ENCODE measurements at places on chromosomes 1 and 21. TPM values are rescaled to one million over a fixed set of nuclear protein-coding genes. Genes with fewer than 3 reads are reported as not detected.
A peak's percentile ranks its signal among the peaks of the same experiment; 100 is the strongest.

GRCh38 chr1:87173231-87173630 lies 155.4 kb upstream of the LMO4 start:
- H3K27ac ChIP-seq: no peak overlapping the region
- no peaks in the 10 kb centered on the region for H3K27me3 ChIP-seq
- DNase-seq: no peak
- no peaks in the 10 kb centered on the region for H3K4me1 ChIP-seq
- H3K36me3 ChIP-seq: no peaks in the 10 kb centered on the region

- no peaks in the 10 kb centered on the region for H3K4me1 ChIP-seq
- H3K36me3 ChIP-seq: no peaks in the 10 kb centered on the region
- no peak overlapping the region for H3K27ac ChIP-seq
- no peak for DNase-seq
These were observed 8.6 kb downstream of the NIPAL3 start for GRCh38 chr1:24424207-24424606.

DNA sequence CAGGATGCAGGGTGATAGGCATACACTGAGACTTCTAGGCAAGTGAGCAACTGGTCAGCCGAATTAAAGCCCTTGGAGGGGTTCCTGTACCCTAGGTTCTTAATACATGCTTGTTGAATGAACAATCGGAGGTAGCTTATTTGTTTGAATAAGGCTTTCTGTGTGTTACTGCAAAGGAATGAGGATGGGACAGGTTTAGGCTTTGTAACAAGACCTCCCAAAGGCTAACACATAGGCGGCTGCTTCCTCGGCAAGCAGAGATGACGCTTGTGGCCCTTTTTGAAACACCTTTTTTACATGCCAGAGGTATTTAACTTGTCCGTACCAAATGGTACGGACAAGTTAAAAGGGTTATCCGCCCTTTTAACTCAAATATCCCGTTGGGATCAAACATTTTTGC lies 511.6 kb downstream of the KIF26B start:
- no peaks in the 10 kb centered on the region for H3K4me1 ChIP-seq
- no peak overlapping the region for H3K4me3 ChIP-seq
- no peaks in the 10 kb centered on the region for H3K36me3 ChIP-seq
- H3K27ac ChIP-seq: no peak overlapping the region
- no peak for DNase-seq
- H3K27me3 ChIP-seq: no peaks in the 10 kb centered on the region

DNA sequence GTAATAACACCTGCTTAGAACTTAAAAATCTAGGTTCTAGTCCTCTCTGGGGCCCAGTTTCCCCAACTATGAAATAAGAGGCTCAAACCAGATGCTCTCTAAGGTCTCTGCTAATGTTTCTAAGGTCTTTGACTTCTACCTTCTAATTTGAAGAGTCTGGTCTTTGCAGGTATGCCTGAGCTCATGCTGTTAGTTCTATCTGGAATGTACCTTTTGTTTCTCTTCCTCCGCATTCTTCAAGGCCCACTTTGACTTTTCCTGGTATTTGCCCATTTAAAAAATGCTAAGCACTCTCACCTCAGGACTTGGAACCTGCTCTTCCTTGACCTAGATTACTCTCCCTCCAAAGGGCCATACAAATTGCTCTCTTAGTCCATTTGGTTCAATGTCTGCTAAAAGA lies 13.5 kb downstream of the SLC35D1 start:
- no peak overlapping the region for H3K4me3 ChIP-seq
- no peaks in the 10 kb centered on the region for H3K27me3 ChIP-seq
- DNase-seq: no peak
- H3K27ac ChIP-seq: no peak overlapping the region
- no peaks in the 10 kb centered on the region for H3K4me1 ChIP-seq

DNA sequence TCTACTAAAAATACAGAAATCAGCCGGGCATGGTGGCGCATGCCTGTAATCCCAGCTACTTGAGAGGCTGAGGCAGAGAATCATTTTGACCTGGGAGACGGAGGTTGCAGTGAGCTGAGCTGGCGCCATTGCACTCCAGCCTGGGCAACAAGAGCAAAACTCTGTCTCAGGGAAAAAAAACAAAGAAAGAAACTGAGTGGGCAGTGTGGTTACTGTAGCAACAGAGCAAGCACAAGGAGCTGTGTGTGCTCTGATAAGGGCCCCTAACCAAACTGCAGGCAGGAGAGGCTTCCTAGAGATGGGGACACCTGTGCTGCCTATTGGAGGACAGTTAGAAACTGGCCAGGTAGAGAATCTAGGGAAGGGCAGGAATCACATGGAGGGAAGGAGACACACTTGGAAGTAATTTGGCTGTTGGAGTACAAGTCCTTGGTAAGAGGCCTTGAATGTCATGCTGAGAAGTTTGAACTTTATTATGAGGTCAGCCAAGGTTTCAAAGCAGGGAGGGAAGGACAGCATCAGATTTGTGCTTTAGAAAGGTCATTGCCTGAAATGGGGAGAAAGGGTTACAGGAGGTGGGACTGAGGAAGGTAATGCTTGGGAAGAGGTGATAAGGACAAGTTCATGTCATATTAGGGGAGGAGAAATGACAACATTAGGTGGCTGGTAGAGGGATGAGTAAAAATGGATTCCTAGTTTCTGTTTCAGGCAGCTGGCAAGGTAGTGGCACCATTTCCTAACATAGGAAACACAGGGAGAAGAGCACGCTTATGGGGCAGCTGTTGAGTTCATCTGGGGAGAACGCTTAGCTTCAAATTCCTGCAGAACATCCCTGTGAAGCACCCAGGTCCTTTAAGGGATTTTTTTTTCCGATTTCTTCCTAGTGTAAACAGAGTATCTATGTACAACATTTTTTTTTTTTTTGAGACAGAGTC lies 69.2 kb upstream of the ARTN start:
- DNase-seq: no peak
- H3K36me3 ChIP-seq: no peaks in the 10 kb centered on the region
- no peak overlapping the region for H3K4me3 ChIP-seq
- no peaks in the 10 kb centered on the region for H3K4me1 ChIP-seq
- no peaks in the 10 kb centered on the region for H3K27me3 ChIP-seq

DNA sequence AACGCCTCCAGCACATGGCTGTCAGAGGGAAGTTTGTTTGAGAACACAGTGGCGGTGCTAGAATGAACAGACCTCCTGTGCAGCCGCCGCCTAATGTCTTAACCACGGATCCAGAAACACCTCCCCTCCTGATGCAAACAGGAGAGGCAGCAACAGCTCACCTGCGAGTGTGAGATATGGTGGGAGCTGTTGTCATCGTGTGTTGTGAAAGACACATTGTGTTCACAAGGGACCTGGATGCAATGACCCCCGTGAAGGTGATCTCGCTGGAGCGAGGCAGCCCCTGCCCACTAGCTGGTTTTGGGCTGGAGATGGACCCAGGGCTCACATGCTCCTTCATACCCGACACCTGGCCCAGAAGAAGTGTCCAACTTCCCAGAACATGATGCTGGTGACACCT lies 315.3 kb upstream of the C1orf174 start:
- H3K4me1 ChIP-seq: no peaks in the 10 kb centered on the region
- H3K27ac ChIP-seq: no peak overlapping the region
- H3K4me3 ChIP-seq: no peak overlapping the region
- H3K27me3 ChIP-seq: no peaks in the 10 kb centered on the region
- no peak for DNase-seq

DNA sequence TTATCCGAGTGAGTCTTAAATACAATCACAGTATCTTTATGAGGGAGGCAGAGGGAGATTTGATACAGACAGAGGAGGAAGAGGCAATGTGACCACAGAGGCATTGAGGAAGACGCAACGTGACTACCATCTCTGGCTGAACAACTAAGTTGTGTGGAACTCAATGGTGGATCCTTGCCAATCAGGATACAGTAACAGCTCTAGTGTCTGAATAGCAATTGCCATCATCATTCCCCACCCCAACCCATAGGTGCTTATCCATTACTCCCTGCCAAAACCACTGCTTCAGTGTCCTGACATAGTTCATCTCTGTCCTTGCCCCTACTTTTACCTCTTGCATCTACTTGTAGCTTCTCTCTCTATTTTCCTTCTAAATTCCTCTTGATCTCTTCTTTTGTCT lies 20.5 kb upstream of the RHBDL2 start:
- no peak overlapping the region for H3K4me3 ChIP-seq
- H3K36me3 ChIP-seq: no peaks in the 10 kb centered on the region
- H3K27me3 ChIP-seq: no peaks in the 10 kb centered on the region
- H3K4me1 ChIP-seq: no peaks in the 10 kb centered on the region

DNA sequence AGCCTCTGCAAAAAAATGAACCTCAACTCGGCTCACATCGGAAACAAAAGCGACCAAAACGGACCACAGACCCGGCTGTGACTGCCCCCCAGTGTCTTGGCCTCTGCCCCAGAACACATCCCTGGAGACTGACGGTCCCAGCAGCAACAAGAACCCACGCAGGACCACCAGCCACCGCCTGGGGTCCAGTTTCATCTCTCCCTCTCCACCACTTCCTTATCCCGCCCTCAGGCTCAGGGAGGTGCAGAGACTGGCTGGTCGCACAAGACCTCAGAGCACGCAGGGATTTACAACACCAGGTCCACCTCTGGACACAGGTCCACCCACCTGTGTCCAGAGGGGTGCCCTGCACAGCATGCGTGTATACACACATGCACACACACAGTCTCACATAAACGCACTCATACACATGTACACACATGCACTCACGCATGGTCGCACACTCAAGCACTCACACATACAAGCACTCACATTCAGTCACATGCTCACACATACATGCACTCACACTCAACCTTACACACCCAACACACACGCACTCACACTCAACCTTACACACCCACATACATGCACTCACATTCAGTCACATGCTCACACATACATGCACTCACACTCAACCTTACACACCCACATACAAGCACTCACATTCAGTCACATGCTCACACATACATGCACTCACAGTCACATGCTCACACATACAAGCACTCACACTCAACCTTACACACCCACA lies 18.6 kb upstream of the TMEM52 start:
- no peak for DNase-seq
- no peak overlapping the region for H3K4me3 ChIP-seq
- peaks cover 8% of the 10 kb centered on the region for H3K4me1 ChIP-seq
- no peaks in the 10 kb centered on the region for H3K36me3 ChIP-seq

DNA sequence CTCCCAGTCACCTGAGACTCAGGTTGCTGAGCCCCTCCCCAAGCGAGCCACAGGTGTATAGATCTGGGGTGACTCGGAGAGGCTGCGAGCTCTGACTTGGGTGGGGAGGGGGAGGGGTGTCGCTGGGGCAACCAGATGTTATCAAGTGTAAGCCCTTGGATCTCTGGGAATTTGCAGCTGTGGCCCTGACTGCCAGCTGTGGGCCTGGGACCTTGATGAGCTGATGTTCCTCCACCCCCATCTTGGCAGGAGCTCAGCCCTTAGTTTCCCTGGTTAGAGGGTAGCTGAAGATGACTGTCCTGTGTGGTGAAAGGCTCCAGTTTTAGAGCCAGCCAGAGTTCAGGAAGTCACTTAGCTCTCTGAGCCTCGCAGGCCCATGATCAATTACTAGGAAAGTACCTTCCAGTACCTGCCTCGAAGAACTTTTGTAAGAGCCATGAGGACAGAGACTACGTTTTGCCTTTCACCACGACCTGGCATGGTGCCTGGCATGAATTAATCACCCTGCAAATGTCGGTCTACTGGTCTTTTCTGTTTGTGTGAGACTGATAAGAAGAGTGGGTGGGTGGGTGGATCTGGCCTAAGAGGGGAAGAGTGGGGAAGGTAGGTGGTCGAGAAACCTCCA lies 55.8 kb downstream of the YARS1 start:
- H3K27me3 ChIP-seq: no peaks in the 10 kb centered on the region
- H3K4me1 ChIP-seq: no peaks in the 10 kb centered on the region
- H3K36me3 ChIP-seq: no peaks in the 10 kb centered on the region
- H3K4me3 ChIP-seq: no peak overlapping the region
- H3K27ac ChIP-seq: peak overlapping the region; percentile 72

GRCh38 chr1:109239047-109239408 lies 10.3 kb upstream of the CELSR2 start:
- H3K27ac ChIP-seq: no peak overlapping the region
- no peak overlapping the region for H3K4me3 ChIP-seq
- peaks cover 10% of the 10 kb centered on the region for H3K36me3 ChIP-seq
- DNase-seq: no peak
- no peaks in the 10 kb centered on the region for H3K4me1 ChIP-seq

- H3K27me3 ChIP-seq: no peaks in the 10 kb centered on the region
- DNase-seq: no peak
- H3K4me1 ChIP-seq: no peaks in the 10 kb centered on the region
- no peak overlapping the region for H3K4me3 ChIP-seq
These were observed 484.4 kb upstream of the ZRANB2 start for GRCh38 chr1:71565262-71565661.

- DNase-seq: no peak
These were observed 121.2 kb downstream of the EPHB2 start for GRCh38 chr1:22831729-22832413.

DNA sequence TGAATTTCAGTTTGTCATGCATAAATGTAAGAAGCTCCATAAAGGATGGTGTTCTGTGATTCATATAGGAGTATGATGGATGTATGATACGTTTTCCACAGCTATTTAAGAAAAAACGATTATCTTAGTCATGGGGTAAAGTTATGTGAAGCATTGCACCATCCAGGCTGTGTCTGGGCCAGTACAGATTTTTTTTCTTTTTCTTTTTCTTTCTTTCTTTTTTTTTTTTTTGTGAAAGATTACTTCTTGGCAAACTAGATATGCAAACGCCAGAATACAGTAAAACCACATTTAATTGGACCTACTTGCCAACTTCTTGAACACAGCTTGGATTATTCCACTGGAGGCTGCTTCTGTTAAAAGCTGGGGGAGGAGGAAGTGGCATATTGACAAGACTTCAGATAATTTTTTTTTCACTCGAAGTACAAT lies 14.9 kb downstream of the ZBTB18 start:
- no peaks in the 10 kb centered on the region for H3K36me3 ChIP-seq
- no peaks in the 10 kb centered on the region for H3K27me3 ChIP-seq
- H3K4me3 ChIP-seq: no peak overlapping the region
- no peak for DNase-seq
- no peak overlapping the region for H3K27ac ChIP-seq
- H3K4me1 ChIP-seq: peaks cover 36% of the 10 kb centered on the region

DNA sequence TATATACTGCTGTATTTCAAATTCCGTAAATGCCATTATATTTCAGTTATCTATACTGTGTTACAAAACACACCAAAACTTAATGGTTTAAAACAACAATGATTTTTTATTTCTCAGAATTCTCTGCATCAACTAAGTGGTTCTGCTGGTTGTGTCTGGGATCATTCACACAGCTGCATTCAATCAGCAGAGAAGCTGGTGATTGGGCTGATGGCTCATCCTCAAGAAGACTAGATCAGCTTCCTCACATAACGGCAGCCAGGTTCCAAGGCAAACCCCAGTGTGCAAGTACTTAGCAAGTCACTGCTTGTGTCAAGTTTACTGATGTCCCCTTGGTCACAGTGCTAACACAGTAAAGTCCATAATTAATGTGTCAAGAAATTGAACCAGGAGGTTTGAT lies 86.3 kb upstream of the VANGL1 start:
- H3K36me3 ChIP-seq: no peaks in the 10 kb centered on the region
- no peak for DNase-seq

- H3K4me1 ChIP-seq: no peaks in the 10 kb centered on the region
- H3K4me3 ChIP-seq: no peak overlapping the region
- no peak overlapping the region for H3K27ac ChIP-seq
- DNase-seq: peak; percentile 37
- H3K36me3 ChIP-seq: no peaks in the 10 kb centered on the region
- no peaks in the 10 kb centered on the region for H3K27me3 ChIP-seq
These were observed 13.7 kb downstream of the ACTRT2 start for GRCh38 chr1:3034728-3035562.

- H3K36me3 ChIP-seq: no peaks in the 10 kb centered on the region
- no peak overlapping the region for H3K4me3 ChIP-seq
- H3K27ac ChIP-seq: no peak overlapping the region
- no peaks in the 10 kb centered on the region for H3K4me1 ChIP-seq
- H3K27me3 ChIP-seq: no peaks in the 10 kb centered on the region
- DNase-seq: no peak
These were observed 55.9 kb upstream of the ARHGEF16 start for GRCh38 chr1:3398396-3399140.

The ARHGEF19 gene
- 2.8 TPM for total RNA-seq

The AQP10 gene
- total RNA-seq: not detected

The LMOD1 gene
- total RNA-seq: 2.9 TPM

The GUCA2B gene
- total RNA-seq: 2.5 TPM

The ATP6V1G3 gene
- not detected for total RNA-seq
